ENCODE measurements at places on chromosomes 4 and X. TPM values are rescaled to one million over a fixed set of nuclear protein-coding genes. Genes with fewer than 3 reads are reported as not detected.
A peak's percentile ranks its signal among the peaks of the same experiment; 100 is the strongest.

- peak; percentile 88 for DNase-seq
These were observed 393 bp downstream of the GTPBP6 start for GRCh38 chrX:318068-318738.

DNA sequence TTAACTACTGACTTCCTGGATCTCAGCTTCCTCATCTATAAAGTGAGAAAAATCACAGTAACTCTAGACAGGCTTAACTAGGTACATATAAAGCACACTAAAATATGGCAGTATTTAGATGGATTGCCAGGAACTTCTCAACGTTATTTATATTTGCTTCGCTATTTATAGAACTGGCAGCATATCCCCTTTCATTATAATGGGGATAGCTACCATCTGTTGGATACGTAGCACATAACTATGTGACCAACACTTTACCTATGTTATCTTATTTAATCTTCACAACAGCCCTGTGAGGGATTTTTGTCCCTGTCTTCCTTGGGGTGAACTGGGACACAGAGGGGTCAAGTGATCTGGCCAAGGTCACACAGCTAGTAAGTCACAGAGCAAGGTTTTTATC, 64.6 kb downstream of the ENPEP start:
- DNase-seq = no peak

GRCh38 chr4:17866810-17867209, 56.0 kb downstream of the NCAPG start:
- no peak for DNase-seq

- no peak for DNase-seq
These were observed 354.8 kb downstream of the MID1IP1 start for GRCh38 chrX:39156051-39156450.

DNA sequence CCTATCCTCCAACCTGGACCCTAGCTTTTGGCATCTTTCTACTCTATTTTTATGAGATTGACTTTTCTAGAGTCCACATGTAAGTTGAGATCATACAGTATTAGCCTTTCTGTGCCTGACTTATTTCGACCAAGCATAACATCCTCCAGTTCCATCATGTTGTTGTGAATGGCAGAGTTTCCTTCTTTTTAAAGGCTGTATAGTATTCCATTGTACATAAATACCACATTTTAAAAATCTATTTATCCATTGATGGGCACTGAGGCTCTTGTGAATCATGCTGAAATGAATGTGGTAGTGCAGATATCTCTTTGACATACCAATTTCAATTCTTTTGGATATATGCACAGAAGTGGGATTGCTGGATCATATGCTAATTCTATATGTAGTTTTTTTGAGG, 40.3 kb upstream of the STIM2 start:
- no peak for DNase-seq

The SERPINA7 gene
- total RNA-seq = 0.06 TPM

Measured in Daoy (cell line).